ENCODE measurements at places on chromosomes 1 and 21. TPM values are rescaled to one million over a fixed set of nuclear protein-coding genes. Genes with fewer than 3 reads are reported as not detected.

- DNase-seq, result no peak
Measured at GRCh38 chr1:150511551-150511950, 3.6 kb downstream of the ECM1 start.

GRCh38 chr1:174160109-174160473 is 771 bp downstream of the RABGAP1L start:
- DNase-seq, result peak; percentile 39

DNA sequence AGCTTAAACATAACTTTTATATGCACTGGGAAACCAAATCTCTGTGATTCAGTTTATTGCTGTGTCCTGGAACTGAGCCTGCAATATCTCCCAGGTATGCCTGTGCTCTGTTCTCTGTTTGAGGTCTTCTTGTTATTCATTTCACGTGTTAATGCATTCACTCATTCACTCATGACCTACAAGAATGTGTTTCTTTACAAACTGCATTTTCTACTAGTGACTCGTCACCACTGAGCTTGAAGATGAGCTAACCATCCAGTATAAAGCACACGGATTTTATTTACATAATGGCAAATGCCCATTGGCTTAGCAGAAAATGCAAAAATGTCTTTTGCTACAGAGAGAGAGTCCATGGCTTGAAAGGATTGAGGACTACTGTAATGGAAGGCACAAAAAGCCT is 75.0 kb upstream of the DUSP10 start:
- DNase-seq, result peak; percentile 99

DNA sequence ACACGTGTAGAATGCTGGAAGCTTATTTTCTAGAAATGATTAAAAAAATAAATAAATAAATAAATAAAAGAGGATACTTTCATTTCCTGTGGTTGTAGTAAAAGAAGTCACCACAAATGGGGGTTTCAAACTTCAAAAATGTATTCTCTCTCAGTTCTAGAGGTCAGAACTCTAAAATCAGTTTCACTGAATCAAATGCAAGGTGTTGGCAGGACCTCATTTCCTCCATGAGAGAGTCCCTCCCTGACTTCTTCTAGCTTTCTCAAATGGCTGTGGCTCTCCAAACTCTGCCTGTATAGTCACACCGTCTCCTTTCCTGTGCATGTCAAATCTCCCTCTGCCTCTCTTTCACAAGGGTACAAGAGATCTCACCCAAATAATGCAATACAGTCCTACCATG is 312.6 kb upstream of the CXADR start:
- no peak for DNase-seq

GRCh38 chr1:114696810-114697209 is 1.5 kb upstream of the AMPD1 start:
- DNase-seq, result no peak

DNA sequence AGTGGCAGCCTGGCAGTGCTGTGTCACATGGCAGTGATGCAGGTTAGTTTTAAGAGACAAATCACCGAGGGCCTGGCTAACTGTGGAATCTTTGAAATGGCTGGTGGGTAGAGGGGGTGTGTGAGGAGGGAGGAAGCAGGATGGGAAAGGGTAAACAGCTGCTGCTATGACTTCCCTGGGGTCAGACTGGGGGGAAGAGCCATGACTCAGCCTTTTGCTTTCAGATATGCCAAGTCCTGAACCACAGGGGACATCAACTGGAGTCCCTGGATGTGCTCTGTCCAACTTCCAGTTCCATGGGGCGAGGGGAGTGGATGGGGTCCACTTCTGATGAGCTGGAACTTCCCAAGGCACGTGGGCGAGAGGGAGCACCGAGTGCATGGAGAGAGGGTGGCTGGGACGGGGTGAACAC is 121.1 kb upstream of the ADAR start:
- peak; percentile 61 for DNase-seq

DNA sequence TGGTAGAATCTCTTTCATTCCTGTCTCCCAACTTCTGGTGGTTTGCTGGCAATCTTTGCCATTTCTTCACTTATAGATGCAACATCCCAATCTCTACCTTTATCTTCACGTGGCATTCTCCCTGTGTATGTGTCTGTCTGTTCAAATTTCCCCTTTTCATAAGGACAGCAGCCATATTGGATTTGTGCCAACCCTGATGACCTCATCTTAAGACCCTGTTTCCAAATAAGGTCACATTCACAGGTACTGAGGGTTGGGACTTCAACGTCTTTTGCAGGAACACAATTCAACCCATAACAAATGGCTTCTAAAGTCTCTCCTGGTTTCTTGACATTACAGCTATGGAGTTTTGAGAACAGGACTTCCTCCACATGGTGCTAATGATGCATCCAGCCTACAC is 84.5 kb upstream of the OLIG2 start:
- DNase-seq, result no peak

DNA sequence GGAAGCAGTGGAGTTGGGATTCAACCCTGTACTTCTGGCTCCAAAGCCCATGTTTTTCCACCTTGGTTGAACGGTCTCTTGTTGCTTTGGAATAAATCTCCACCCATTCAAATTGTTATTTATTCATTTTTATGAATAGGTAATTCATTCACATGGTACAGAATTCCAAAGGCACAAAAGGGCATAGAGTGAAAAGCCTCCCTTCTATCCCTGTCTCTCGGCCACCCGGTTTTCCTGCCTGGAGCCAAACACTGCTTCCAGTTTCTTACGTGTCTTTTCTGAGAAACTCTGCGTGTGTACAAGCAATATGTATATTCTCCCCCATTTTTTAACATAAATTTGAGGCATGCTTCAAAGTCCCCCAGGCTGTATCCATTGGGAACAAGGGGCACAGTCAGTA is 3.9 kb downstream of the EXTL1 start:
- no peak for DNase-seq

- no peak for DNase-seq
Measured at GRCh38 chr1:231334079-231334666, 3.5 kb downstream of the EXOC8 start.

- DNase-seq, result no peak
Measured at GRCh38 chr1:15948091-15948591, 27.8 kb downstream of the ZBTB17 start.

- peak; percentile 53 for DNase-seq
Measured at GRCh38 chr1:208431721-208432120, 187.5 kb upstream of the PLXNA2 start.

GRCh38 chr21:34970167-34970500 is 79.0 kb downstream of the RUNX1 start:
- no peak for DNase-seq

Gene PRELP
- total RNA-seq, result not detected

Gene LCE3D
- total RNA-seq, result not detected

Gene PAQR6
- total RNA-seq, result not detected

Gene FCRL5
- not detected for total RNA-seq

Gene CDK18
- total RNA-seq, result 0.28 TPM

Gene LHX8
- not detected for total RNA-seq

Gene CHI3L2
- total RNA-seq, result 0.18 TPM

Gene DNAJC8
- total RNA-seq, result 53.6 TPM

Data from IMR-90 (cell line).